ENCODE measurements at places on chromosomes 5 and 9. TPM values are rescaled to one million over a fixed set of nuclear protein-coding genes. Genes with fewer than 3 reads are reported as not detected.

DNA sequence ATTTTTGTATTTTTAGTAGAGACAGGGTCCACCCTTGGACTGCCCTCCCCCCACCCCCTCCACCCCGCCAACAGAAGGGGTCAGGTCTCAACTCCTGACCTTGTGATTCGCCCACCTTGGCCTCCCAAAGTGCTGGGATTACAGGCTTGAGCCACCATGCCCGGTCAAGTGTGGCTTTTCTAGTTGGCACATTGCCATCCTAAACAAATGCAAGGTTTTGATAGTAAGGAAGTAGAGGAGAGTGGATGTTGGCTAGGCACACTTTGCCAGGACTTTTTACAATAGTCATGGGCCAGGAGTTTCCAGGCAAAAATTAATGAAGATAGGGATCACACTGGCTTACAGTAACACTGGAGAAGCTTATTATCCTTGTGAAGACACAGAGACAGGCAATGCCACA is 62.4 kb downstream of the GALNT12 start:
- DNase-seq = no peak

DNA sequence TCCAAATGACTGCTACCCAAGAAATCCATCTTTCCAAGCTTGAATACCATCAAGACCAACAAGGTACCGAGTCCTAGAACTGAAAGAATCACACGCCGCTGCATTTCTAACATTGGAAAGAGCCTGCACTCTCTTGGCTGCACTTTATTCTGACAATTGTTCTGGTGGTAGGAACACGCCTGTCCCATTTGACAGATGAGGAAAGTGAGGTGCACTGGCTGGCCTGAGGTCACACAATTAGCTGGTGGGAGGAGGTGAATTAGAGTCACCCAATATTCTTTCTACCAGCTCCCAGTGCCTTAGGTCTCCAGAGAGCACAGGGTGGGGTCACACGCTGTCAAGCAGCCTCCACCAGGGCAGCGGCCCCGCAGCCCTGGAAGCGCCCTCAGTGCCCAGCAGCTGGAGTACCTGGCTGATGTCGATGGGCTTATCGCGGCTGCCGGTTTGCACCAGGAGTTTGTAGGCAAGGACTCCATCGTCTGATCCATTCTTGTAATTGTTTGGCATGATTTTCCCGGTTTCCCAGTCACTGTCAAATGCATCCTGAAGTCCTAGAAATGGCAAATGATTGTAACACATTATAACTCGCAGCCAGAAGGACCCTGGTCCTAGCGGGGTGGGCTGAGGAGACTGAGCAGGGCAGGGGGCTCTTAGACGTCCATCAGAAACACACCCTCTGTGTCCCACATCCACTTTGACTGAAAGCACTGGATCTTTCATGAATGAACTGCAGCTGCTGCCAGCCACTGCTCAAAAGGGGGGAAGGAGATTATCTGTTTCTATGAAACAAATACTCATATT is 55.1 kb downstream of the PTCH1 start:
- DNase-seq = no peak

- DNase-seq = no peak
Observed at GRCh38 chr5:133658327-133658726, 46.0 kb upstream of the FSTL4 start.

- no peak for DNase-seq
Observed at GRCh38 chr9:120944434-120944843, 17.8 kb upstream of the TRAF1 start.

GRCh38 chr9:116124472-116125040 is 29.0 kb upstream of the PAPPA start:
- no peak for DNase-seq

The FOXD4L3 gene
- not detected for total RNA-seq

The CDC20B gene
- total RNA-seq = not detected

The IRX2 gene
- not detected for total RNA-seq

The PPP3R2 gene
- not detected for total RNA-seq

The SLC36A2 gene
- not detected for total RNA-seq

DNA sequence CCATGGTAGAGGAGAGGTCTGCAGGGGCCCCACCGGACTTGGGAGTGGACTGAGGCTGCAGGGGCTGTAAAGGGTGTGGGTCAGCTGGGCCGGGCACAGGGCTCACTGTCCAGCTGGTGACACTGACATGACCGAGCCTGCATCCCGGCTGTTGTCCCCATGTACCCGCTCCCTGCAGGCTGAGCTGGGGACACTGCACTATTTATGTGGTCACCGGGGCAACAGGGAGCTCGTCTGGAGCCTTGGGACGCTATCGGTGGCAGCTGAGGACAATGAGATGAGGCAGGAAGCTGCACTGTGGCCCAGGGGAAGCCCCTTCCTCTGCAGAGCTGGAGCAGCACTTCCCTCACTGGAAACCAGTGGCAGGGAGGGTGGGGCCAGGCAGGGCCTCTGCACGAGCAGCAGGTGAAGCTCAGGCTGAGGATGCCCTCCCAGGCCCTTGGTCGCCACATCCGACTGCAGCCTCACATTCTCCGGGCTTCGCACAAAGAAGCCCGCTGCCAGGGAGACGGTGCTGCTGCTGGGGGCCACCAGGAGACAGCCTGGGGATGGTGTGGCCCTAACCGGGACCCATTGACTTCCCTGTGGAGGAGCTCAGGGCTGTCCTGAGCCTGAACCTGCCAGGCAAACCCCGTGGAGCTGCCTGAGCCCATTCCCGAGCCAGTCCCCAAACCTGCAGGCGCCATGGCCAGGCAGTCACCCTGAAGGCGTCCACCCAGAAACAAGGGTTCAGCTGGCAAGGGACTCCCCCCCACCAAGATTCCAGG is 26.4 kb downstream of the ZDHHC11B start:
- peak; percentile 52 for DNase-seq

DNA sequence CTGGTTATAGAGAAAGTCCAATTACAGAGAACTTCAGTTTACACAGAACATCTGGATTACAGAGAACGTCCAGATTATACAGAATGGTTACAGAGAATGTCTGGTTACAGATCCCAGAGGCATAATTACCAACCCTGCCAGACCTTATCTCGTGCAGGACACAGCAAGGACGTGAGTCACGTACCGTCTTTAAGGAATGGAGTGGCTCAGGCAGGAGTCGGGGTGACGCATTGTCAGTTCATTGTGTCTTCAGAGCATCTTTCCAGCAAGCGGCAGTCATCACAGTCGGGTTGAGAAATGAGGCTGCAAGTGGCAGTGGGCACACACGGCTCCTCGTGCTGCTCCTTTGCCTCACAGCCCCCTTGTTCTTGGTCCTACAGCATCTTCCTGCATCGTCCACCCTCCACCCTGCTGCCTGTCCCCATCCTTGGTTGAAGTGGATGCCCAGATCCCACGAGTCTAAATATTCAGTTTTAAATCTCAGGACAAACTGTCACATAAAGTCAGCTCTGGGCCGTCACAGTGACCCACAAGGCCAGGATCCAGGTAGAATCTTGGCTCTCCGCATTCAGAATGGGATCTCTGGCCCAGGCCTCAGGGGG is 30.0 kb upstream of the SLC6A19 start:
- DNase-seq = no peak

DNA sequence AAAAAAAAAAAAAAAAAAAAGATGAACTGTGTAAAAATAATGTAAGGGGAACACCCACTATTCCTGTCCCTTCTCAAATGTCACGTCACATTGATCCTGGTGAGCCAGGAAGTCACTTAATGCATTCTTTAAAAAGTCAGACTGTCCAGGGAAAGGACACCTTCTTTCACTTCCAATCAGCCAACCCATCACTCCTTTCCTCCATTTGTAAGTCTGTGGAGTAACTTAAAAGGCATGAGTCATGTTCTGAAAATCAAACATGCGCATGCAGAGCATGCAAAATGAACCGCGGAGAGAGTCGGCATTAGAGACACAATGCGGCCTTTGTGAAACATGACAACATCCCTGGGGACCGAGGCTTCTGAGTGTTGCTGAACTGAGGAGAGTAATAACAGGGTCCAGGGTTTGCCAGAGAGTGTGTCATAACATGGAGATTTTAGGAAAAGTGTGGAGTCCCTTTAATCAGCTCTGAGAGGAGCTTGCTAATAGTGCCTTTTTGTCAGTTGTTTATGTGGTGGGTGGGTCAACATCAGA is 77.6 kb upstream of the SEMA6A start:
- no peak for DNase-seq

- DNase-seq = no peak
Observed at GRCh38 chr5:142479854-142480519, 155.2 kb upstream of the SPRY4 start.

- no peak for DNase-seq
Observed at GRCh38 chr5:120538149-120538548, 74.0 kb downstream of the PRR16 start.

DNA sequence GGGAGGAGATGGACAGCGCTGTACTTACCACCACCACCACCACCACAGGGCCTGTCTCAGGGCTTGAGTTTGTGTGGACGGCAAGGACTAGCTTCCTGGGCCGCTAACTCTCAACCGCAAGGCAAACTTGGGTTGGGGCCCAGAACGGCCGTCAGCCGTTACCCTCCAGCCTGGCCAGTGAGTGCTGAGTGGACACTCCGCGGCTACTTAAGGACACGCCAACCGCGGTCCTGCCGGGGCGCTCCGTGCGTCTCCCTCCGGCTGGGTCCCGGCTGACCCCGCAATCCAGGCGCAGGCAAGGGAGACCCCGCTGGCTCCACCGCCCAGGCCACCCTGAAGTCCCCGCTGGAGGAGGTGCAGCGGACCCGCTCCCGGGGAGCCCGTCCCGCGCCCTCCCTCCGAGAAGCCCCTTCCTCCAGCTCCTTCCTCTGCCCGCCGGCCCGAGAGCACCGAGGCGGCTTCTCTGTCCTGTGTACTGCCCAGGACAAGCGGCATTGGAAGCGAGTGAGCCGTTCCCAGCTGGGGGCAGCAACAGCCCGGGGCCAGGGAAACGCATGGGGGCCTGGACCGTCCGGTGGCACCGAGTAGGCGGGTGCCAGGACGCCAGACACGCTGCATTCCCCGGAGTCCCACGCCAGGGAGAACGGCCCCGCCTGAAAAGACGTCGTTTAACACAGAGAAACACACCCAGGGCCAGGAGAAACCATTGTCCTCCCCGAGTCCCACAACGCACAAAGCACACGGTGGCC is 46.6 kb downstream of the HABP4 start:
- DNase-seq = no peak

The GPRIN1 gene
- total RNA-seq = 0.60 TPM

- no peak for DNase-seq
Observed at GRCh38 chr5:40166802-40167201, 512.9 kb upstream of the PTGER4 start.

The ARSI gene
- total RNA-seq = not detected

- no peak for DNase-seq
Observed at GRCh38 chr5:9196403-9197227, 349.3 kb downstream of the SEMA5A start.

DNA sequence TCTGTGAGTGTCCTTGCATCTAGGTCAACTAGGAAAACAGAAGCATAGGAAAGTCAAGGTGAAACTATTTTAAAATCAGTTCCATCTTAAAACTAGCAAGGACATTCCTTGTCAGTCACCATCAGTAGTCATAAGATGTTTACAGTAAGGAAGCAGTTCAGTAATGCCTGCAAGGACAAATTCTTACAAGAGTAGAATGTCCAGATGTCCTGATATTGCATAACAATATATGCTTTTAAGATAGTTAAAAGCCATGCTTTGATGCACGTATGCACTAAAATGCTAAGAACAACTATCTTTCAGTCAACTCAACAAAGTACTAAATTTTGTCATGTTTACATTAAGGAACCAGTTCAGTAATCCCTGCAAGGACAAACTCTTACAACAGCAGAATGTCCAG is 11.3 kb upstream of the SVEP1 start:
- DNase-seq = no peak

- DNase-seq = peak; percentile 11
Observed at GRCh38 chr9:137295849-137296669, 6.0 kb downstream of the NRARP start.

DNA sequence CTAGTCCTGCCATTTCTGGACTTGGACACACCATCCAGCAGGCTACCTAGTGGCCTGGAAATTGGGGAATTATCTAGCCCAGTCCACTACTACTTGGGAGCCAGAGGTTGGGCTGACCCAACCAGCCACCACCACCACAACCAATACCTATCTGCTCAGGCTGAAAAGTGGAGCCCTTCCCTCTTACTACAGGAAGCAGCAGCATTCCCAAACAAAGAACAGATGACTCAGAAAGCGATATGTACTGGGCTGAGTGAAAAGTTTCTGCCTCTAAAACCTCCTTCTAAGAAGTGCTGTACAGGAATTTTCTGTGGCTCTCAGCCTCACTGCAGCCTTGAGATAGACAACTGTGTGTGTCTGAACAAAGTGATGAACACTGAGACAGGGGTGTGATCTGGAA is 279.4 kb downstream of the CDH10 start:
- no peak for DNase-seq

Measured in T-helper 17 cell (primary cell).